ENCODE measurements at places on chromosomes 4 and X. TPM values are rescaled to one million over a fixed set of nuclear protein-coding genes. Genes with fewer than 3 reads are reported as not detected.

RASSF6 gene
- total RNA-seq: not detected

PPP1R2C gene
- not detected for total RNA-seq

GAR1 gene
- 4.4 TPM for total RNA-seq

GAB1 gene
- total RNA-seq: 9.4 TPM

SLC38A5 gene
- total RNA-seq: 69.0 TPM

MAGED4B gene
- total RNA-seq: 46.1 TPM

TGIF2LX gene
- not detected for total RNA-seq

KIF4A gene
- 17.8 TPM for total RNA-seq

STPG2 gene
- 0.09 TPM for total RNA-seq

DGAT2L6 gene
- not detected for total RNA-seq

ARHGEF6 gene
- 4.8 TPM for total RNA-seq

SHROOM4 gene
- total RNA-seq: 27.8 TPM

TREX2 gene
- total RNA-seq: 2.8 TPM

CLGN gene
- total RNA-seq: 0.09 TPM

COX7B2 gene
- total RNA-seq: not detected

SLC2A9 gene
- total RNA-seq: 1.6 TPM

PASD1 gene
- not detected for total RNA-seq

UGT2B15 gene
- not detected for total RNA-seq

SYNPO2 gene
- total RNA-seq: 0.85 TPM

FOXR2 gene
- not detected for total RNA-seq

OTC gene
- not detected for total RNA-seq

UNC5C gene
- under 0.01 TPM for total RNA-seq

FGFBP2 gene
- total RNA-seq: not detected

RHOXF2 gene
- total RNA-seq: not detected

JADE3 gene
- total RNA-seq: 9.8 TPM

CCNB3 gene
- 0.27 TPM for total RNA-seq

SCML1 gene
- total RNA-seq: 6.8 TPM

PLXNB3 gene
- 5.5 TPM for total RNA-seq

OTUD6A gene
- not detected for total RNA-seq

NWD2 gene
- total RNA-seq: not detected

HAND2 gene
- total RNA-seq: 1.7 TPM

NUP62CL gene
- not detected for total RNA-seq

BTC gene
- total RNA-seq: not detected

AFF2 gene
- total RNA-seq: 0.09 TPM

TRAM1L1 gene
- 0.36 TPM for total RNA-seq

SYP gene
- 0.28 TPM for total RNA-seq

RLIM gene
- 44.9 TPM for total RNA-seq

STK32B gene
- total RNA-seq: 9.8 TPM

HGFAC gene
- not detected for total RNA-seq

SLITRK4 gene
- 3.6 TPM for total RNA-seq

NDNF gene
- not detected for total RNA-seq

ZXDA gene
- total RNA-seq: 8.3 TPM

LANCL3 gene
- 0.81 TPM for total RNA-seq

APELA gene
- total RNA-seq: not detected
